Diencephalon (tissue), 1 donor: ENCODE measurements at places on chromosomes 2 and 18. TPM values are rescaled to one million over a fixed set of nuclear protein-coding genes. Genes with fewer than 3 reads are reported as not detected.

Gene ETAA1
- total RNA-seq = 20.5 TPM

Gene REG1B
- total RNA-seq = not detected

Gene DOK6
- total RNA-seq = 80.7 TPM

Gene CD8B2
- total RNA-seq = 0.69 TPM
